ENCODE measurements at places on chromosomes 12 and 14.

DNA sequence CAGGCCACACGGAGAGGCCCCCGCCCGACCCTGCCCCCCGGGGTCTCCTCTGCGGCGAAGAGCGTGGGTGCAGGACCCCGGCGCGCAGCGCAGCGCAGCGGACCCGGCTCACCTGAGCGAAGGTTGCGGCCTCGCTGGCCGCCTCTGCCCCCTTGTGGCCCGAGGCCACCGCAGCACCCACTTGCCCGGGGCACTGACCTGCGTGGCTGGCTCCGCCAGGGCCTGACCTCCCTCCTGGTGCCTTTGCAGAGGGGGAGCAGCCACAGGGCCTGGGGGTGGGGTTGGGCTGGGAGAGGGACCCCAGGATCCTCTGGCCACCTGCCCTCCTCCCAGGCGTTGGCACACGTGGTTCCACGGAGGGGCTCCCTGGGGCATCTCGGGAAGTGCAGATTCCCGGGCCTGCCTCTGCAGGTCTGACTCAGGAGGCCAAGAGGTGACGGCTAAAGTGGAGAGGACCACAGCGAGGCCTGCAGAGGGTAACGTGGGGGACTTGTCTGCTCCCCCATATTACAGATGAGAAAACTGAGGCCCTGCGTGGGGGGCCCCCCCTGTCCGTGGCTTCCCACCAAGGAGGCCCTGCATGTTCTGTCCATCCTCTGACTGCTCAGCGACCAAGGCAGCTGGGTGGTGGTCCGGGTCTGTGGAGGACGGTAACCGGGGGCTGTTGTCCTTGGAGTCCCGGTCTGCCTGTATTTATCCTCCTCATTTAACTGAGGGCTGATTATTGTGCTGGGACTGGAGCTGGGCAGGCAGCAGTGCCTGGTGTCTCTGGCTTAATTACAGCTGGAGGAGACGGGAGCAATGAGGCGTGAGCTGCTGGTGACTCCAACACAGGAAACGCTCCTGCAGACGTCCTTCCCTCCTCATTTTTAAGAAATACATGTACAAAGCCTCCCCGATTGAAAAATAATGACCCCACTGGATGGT is 67.9 kb upstream of the BEGAIN start:
- no peak for DNase-seq

- no peak for DNase-seq
Measured at GRCh38 chr14:92657457-92658142, 90.8 kb downstream of the LGMN start.

DNA sequence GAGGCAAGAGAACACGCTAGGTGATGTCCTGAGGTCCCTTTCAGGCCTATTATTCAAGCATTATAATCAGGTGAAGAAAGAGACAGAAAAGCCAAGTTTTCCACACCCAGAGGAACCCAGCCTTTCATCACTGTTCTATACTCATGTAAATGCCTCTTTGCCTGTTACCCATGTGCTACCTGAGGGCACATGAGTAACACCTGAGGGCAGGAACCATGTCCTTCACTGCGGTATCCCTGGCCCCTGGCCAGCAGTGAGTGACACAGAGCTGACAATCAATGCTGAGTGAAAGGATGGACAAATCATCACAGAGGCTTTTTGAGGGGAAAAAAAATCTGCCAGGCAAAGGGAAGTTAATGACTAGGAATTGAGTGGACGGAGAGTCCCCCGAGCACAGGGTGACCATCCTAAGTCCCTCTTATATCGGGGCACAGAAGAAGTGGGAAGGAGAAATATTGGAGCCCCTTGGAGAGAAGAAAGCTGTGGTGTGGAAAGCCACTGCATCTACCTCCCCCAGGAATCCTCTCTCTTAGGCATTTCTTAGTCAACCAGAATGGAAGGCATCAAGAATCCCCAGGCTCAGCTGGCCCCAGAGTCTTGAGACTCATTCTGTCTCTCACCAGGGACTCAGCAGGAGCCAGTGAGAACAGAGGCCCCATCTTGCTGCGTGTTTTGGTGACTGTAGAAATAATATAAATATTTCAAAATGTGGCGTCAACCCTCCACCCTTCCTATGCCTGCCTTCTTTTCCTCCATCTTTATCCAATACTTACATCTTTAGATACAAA is 212.9 kb downstream of the DPF3 start:
- no peak for DNase-seq

- DNase-seq = peak; percentile 68
Measured at GRCh38 chr12:122951979-122952892, 14.0 kb downstream of the ABCB9 start.

GRCh38 chr12:101470939-101471338 is 4.2 kb upstream of the SPIC start:
- DNase-seq = no peak

DNA sequence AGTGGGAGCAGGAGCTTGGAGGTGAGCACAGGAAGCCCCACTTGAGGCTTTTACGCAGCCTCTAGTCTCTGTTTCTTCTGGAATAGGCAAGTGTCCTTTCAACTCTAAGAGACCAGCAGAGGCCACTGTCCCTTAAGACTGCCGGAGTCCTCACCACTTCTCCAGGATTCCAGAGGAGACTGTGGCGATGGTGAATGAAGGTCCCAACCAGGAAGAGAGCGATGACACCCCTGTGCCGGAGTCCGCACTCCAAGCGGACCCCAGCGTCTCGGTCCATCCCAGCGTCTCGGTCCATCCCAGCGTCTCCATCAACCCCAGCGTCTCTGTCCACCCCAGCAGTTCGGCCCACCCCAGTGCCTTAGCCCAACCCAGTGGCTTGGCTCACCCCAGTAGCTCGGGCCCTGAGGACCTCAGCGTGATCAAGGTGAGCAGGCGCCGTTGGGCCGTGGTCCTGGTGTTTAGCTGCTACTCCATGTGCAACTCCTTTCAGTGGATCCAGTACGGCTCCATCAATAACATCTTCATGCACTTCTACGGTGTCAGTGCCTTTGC is 442 bp downstream of the FLVCR2 start:
- DNase-seq = no peak

DNA sequence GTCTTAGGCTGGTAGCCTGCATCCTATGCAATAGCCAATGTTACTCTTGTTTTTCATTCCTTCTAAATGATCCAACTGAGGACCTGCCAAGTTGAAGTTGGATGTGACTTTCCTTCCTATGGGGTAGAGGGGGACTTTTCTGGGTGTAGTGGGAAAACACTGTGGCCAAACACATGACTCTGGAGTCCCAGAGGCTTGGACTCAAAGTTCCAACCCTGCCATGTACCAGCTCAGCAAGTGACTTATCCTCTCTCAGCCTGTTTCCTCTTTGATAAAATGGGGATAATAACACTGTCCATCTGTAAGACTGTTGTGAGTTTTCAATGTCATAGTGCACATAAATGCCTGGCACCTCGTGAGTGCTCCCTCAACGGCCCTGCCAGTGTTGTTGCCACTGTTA is 97.0 kb downstream of the ZFP36L1 start:
- DNase-seq = no peak

GRCh38 chr12:27965411-27965810 is 7.1 kb downstream of the PTHLH start:
- no peak for DNase-seq

- no peak for DNase-seq
Measured at GRCh38 chr12:3228552-3228951, 151.4 kb downstream of the TSPAN9 start.

- DNase-seq = no peak
Measured at GRCh38 chr14:37179896-37180502, 7.6 kb upstream of the SLC25A21 start.

GRCh38 chr14:37695866-37696265 is 100.4 kb downstream of the TTC6 start:
- DNase-seq = no peak

DNA sequence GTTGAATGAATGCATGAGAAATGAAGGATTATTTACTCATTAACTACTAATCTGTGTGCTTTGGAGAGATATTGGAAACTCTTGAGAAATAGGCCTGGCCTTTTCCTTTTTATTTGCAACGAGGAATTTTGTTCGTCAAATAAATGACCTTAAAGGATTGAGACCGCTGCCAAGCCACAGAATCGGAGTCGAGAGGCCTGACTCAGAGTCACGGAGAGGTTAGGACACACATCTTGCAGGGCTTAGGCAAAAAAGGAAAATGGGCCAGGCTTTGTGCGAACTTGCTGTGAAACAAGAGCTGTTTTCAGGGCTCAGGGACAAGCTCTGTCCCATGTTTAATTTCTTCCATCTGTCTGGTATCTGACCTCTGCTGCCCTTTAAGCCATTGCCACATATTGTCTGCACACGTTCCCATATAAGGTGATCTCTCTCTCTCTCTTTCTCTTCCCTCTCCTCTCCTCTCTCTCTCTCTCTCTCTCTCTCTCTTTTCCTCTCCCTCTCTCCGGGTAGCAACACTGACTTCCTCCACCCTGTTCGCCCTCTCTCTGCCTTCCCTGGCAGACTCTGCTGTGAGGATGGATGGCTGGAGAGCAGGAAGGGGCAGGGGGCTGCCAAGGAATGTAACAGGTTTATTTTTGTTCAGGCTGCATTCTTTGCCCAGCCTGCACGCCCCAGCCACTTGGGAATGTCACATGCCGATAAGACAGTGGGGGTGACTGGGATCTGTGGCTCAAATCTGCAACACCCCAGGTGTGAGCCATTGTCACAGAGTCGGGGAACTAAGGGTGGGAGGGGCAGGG is 14.9 kb upstream of the IFT81 start:
- DNase-seq = no peak

DNA sequence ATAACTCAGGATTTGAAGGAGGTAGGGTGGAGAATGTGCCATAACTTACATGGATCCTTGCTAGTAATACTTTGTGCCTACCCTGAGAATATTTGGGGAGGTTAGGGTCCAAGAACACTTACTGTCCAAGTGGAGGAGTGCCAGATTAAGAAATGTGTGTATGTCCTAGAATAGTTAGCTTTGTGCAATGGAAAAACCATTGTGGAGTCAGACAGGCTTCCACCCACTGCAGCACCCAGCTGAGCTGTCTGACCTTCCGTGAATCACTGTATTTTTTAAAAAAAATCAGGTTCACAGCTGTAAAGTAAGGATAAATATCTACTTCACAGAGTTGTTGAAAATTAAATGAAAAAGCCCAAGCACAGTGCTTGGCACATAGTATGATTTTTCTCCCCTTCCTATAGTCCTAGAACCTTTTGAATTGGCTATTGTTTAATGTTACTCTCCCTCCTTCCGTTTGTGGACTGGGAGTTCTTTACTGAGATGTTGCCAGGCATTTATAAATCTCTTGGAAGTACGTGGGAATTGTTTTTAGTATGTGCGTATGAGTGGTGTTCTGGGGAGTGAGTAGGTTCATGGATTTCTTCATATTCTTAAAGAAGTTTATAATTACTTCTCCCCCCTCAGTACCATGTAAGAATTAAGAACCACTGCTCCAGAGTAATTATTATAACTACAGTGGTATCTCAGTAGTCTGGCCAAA is 9.2 kb downstream of the RAB21 start:
- DNase-seq = no peak

DNA sequence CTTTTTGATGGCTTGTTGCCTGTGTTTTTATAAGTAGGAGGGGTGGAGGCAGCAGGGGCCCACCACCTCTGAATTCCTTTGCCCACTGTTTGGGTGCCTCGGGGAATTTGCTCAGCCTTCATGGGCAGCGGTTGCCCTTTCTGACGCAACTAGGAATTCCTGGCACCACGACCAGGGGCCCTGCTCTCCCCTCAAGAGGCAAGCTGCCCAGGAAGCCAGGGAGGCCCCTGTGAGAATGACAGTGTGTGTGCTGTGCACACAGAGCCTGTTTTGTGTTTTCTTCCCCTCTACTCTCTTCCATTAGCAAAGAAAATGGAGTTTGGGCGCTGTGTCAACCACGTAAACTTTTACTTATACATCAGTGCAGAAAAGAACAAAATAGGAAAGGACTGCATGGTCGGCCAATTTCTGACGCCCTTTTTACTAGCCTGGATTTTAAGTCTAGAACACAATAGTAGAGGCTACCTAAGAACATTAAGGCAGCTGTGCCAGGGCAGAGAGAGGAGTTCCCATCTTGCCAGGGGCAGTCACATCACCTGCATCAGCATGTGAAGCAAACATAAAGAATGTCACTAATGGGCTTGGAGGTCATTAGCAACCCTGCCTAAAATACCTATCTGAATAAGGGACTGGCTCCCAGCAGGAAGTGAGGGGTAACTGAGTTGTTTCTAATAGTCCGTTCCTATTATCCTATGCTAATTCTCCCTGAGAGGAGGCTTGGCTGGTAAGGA is 17.9 kb upstream of the PTGR2 start:
- no peak for DNase-seq

GRCh38 chr14:54614296-54614695 is 47.4 kb downstream of the SAMD4A start:
- DNase-seq = no peak

DNA sequence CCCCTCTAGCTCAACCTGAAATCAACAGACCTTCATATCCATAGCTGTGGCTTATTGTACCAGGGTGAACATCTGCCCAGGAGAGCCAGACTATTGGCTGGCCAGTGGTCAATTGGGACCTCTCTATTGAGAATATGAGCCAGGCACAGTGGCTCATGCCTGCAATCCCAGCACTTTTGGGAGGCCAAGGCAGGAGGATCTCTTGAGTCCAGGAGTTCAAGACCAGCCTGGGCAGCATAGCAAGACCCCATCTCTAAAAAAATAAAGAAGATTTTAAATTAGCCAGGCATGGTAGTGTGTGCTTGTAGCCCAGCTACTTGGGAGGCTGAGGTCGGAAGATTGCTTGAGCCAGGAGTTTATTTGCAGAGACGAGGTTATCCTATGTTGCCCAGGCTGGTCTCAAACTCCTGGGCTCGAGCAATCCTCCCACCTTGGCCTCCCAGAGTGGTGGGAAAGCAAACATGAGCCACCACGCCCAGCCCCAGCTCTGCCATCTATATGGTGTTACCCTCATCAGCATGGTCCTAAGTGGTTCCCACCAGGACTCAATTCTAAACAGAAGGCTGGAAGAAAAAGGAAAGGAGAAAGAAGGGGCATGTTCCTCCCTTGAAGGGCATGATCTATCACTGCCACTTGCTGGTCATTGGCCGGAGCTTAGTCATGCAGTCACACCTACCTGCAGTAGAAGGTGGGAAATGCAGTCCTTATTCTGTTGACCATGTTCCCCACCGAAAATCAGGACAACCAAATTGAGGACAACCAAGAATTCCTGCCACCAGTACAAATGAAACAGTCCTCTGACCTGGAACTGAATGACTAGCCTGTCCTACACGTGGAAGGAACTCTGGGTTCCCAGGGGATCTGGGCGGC is 33.7 kb upstream of the IFT81 start:
- no peak for DNase-seq

Measured in hippocampal formation (tissue), 2 donors.